ENCODE measurements at places on chromosomes 6 and 20.
A peak's percentile ranks its signal among the peaks of the same experiment; 100 is the strongest.

- no peak for DNase-seq
Measured at GRCh38 chr20:11452326-11452725, 465.4 kb upstream of the BTBD3 start.

- no peak for DNase-seq
Measured at GRCh38 chr6:39380837-39381549, 58.5 kb upstream of the KCNK16 start.

- peak; percentile 38 for DNase-seq
Measured at GRCh38 chr20:57435498-57436222, 44.5 kb downstream of the RBM38 start.

DNA sequence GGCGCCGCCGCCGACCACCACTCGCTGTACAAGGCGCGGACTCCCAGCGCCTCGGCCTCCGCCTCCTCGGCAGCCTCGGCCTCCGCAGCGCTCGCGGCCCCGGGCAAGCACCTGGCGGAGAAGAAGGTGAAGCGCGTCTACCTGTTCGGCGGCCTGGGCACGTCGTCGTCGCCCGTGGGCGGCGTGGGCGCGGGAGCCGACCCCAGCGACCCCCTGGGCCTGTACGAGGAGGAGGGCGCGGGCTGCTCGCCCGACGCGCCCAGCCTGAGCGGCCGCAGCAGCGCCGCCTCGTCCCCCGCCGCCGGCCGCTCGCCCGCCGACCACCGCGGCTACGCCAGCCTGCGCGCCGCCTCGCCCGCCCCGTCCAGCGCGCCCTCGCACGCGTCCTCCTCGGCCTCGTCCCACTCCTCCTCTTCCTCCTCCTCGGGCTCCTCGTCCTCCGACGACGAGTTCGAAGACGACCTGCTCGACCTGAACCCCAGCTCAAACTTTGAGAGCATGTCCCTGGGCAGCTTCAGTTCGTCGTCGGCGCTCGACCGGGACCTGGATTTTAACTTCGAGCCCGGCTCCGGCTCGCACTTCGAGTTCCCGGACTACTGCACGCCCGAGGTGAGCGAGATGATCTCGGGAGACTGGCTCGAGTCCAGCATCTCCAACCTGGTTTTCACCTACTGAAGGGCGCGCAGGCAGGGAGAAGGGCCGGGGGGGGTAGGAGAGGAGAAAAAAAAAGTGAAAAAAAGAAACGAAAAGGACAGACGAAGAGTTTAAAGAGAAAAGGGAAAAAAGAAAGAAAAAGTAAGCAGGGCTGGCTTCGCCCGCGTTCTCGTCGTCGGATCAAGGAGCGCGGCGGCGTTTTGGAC lies 2.0 kb downstream of the SOX4 start:
- peak; percentile 57 for DNase-seq

Data from WERI-Rb-1 (cell line).